ENCODE measurements at places on chromosomes 4 and X.

DNA sequence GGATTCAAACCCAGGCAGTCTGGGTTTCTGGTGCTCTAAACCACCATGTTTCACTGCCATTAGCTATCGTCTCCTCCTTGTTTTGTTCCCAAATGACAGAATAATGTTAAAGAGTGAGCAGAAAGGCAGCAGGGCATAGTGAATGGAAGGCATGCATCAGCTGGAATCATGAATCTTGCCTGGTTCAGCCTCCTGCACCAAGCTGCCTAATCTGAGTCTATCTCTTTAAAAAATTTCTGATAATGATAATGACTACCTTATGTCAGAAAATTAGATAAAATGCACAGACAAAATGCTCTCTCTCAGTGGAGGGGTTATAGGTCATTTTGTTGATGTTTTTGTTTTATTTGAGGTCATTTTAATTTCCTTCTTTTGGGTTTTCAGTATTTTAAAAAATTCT is 187.4 kb downstream of the RASL11B start:
- no peak for DNase-seq

DNA sequence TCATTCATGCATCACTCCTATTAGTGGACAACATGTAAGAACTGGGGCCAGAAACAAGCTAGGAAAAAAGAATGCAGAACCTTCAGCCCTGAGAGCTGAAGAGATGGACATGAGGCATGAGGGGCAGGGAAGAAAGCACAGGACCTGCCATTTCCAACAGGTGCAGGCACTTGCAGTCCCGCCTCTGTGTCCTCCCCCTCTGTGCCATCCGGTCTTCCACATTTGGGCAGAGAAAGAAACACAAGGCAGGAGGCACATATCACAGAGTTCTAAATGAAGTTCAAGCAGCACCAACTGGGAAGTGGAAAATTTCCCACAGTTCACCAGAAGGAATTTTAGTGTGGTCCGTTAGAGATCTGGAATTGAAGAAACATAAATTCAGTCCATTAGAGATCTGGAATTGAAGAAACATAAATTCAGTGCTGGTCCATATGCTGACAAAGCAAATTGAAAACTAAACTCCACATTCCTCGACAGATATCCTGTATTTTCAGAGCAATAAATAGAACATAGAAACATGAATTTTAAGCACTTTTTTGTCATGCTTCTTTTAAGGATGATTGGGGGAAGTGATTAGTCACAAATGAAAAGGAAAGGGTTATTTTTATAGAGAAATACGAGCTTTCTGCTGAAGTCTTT is 57.2 kb upstream of the DAPP1 start:
- DNase-seq: no peak

- no peak for DNase-seq
Measured at GRCh38 chrX:16633754-16634153, 16.2 kb upstream of the S100G start.

DNA sequence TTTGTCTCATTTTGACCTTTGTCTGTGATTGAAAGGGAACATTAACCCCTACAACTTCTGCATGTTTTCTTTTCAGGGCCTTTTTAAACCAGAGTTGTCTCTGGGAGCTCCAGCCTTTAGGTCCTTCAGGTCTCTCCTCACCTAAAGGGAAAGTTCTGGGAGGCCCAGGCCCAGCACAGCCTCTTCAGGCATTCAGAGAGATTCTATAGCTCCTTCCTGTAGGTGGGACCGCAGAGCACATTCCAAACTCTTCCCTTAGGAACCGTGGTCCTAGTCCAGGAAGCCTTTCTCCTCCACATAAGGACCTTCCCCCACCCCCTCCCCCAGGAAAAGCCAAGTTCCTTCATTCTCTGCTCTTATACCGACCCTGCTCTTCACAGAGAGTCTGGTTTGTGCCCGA is 14.9 kb downstream of the NKX6-1 start:
- no peak for DNase-seq

- DNase-seq: no peak
Measured at GRCh38 chrX:17743913-17744312, 6.6 kb downstream of the SCML1 start.

DNA sequence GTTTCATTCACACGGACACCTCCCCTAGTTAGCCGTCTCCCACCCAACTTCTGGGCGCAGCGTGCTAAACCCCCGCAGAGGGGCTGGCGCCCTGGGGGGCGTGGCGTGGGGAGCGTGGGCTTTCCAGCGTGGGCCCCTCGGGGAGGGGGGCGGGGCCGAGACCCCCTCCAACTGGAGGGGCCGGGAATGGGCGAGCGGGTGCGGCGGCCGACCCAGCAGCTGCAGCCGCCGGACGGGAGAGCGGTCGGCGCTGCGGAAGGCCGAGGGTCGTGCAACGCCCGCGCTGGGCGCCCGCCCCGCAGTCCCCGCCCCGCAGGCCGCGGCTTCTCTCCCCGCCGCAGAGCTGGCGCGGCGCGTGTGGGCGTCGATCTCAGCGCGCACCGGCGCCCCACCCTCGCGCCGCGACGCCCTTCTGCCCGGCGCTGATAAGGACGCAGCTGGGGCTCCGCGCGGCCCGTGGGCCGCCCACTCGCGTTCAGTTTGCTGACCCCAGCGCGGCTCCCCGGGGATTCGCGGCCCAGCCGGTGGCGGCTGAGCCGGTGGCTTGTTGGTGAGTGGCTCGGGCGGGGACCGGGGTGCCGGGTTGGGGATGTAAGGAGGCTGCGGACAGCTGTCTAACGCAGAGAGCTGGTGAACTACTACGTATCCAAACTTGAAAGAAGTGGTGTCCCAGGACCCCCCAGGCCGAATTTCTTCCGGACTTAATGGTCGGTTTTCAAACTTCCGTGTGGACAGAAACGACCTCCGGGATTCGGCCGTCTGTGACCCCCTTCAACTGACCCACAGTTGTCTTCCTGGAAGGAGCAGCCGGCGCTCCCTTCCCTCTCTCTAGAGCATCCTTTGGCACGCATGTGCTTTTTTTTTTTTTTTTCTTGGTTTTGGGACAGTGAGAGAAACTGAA is 1.5 kb downstream of the FHDC1 start:
- no peak for DNase-seq

GRCh38 chr4:26823583-26823982 is 37.1 kb upstream of the STIM2 start:
- no peak for DNase-seq

DNA sequence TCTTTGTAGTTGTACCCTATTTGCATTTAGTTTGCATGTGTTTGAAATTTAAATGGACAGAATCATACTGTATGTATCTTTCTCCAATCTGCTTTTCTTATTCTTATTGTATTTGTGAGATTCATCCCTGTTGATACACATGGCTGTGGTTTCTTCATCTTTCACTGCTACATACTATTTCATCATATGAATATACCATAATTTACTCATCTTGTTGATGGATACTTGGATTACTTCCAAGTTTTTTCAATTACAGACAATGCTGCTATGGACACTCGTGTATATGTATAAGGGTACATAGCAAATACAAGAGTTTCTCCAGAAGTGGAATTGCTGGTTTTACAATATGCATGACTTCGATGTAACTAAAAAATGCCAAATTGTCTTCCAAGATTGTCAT is 11.8 kb upstream of the KLHL8 start:
- no peak for DNase-seq

DNA sequence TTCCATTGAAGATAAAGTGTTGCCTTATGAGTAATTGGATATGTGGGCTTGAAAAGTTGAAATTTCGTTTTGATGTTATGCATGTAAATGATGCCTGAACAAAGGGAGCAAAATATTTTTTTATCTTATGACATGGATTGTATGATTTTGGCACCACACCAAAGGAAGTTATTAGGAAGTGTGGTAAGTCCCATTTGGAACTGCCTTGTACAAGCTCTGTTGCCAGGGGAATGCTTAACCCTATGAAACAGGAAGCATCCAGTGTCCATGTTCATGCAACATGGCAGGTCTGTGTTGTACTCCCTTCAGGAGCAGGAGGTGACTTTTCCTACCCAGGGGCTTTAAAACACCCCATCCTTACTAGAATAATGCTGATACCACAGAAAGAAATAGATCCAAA is 13.2 kb downstream of the SMPX start:
- DNase-seq: no peak

GRCh38 chr4:132334081-132334480 is 815.0 kb upstream of the PCDH10 start:
- DNase-seq: no peak

DNA sequence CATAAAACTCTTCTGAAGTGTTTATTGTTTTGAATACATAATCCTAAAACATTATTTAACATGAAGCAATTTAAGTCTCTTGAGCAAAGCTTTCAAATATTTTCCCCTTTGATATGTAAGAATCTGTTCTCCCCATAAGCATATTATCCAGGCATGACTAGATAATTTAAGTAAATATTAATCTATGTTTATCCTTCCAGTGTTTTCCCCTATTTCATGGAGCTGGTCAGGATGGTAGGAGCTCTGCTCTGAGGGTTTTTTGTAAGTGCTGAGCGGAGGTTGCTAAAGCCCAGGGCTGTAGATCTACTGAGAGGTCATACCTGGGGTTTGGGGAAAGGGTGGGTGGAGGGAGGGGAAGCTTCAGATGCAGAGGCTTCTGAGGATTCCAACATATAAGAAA is 258.9 kb upstream of the SFRP2 start:
- no peak for DNase-seq

GRCh38 chrX:11881485-11882170 is 123.6 kb downstream of the MSL3 start:
- DNase-seq: no peak

GRCh38 chr4:109969087-109969486 is 56.4 kb downstream of the EGF start:
- DNase-seq: no peak

DNA sequence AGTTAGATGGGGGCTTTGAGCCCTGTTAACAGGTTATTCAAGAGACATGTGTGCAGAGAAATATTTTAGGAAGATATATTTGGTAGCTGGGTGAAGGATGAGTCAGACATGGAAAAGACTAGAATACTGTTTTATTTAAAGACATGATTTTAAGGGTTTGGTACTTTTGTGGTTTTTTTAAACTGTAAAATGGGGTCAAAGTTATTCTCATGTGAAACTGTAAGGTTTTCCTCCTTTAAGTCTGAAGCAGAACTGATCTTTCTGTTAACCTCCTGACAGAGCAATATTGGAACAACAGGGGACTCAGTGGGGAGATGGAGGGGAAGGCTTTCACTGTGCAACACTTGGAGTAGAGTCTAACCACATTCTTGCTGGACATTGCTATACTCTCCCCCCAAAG is 112.4 kb upstream of the LSM6 start:
- no peak for DNase-seq

DNA sequence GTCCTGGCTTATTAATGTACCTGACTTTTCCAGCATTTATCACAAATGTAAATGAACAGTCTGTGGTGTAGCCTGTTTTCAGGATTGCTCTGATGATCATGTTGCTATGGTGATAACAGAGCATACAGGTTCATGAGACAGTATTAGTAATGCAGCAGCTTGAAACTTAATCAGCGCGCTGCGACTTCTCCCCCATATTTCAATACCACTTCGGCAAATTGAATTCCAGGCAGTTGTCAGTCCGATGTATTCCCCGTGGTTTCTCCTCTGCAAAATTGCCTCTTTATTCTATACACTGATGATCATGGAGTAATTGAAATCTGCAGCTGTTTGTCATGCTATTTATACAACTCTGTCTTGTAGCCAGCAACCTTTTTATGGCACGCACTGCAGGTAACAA is 239.3 kb downstream of the C4orf33 start:
- peak; percentile 6 for DNase-seq

DNA sequence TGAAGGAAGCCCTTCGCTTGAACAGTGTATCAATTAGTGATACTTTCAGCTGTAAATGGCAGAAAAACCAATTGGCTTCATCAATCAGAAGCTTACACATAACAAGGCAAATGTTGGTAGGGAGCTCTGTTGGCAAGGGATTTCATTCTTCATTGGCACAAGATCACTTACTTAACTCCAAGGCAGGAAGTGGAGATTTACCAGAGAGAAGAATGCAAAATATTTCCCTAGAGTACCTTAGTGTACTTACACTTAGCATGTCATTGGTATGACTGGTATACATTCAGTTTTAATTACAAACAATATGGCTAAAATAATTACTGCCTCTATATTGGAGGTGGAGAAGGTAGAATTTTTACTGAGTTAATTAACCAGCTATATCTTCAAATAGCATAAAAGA is 545.0 kb downstream of the GABRG1 start:
- no peak for DNase-seq

GRCh38 chrX:13162772-13163410 is 118.5 kb upstream of the FAM9C start:
- no peak for DNase-seq

DNA sequence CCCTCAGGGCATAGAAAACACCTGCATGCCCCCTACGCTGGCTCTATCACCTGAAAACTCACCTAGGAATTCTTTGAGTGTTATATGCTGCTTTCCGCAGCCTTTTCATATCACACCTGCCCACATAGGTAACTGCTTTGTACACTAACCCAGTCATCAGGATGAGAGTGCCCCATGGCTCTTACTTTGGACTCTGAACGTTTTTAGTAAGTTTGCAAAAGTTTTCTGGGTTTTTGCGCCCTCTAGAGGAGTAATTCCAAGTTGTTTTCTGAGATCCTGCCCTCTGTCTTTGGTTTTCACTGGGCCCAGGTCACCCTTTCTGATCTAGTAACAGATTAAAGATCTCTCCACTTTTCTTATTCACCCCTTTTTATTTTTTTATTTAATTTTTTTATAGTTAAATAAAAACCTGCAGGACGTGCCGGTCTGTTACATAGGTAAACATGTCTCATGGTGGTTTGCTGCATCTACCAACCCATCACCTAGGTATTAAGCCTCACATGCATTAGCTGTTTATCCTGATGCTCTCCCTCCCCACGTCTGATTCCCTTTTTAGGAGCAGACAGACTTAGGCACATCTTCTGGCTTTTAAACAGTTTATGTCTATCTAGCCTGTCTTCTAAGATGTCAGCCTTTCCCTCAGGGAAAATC is 139.2 kb downstream of the NWD2 start:
- DNase-seq: peak; percentile 36

DNA sequence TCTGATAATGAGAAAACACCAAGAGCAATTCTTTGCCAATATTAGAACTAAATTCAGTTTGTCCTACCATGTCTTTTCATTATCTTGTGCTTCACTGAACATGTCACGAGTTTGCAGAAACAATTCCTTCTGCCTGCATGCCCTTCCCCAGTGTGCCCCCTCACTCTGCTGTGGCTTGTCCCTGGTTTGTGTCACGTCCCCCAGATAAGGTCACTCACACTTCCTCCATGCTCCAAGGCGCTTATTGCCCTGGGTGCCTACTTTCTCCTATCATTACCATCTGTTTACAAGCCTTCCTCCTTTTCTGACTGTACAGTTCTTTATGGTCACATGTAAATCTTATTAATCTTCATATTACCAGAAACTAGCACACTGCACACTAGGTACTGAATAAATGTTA is 394.1 kb downstream of the KCNIP4 start:
- no peak for DNase-seq

- DNase-seq: peak; percentile 32
Measured at GRCh38 chr4:78018271-78019049, 38.7 kb upstream of the FRAS1 start.

Measured in NCI-H774 (cell line).